HFFc6 (cell line): ENCODE measurements at places on chromosomes 12 and 14. TPM values are rescaled to one million over a fixed set of nuclear protein-coding genes. Genes with fewer than 3 reads are reported as not detected.

DNA sequence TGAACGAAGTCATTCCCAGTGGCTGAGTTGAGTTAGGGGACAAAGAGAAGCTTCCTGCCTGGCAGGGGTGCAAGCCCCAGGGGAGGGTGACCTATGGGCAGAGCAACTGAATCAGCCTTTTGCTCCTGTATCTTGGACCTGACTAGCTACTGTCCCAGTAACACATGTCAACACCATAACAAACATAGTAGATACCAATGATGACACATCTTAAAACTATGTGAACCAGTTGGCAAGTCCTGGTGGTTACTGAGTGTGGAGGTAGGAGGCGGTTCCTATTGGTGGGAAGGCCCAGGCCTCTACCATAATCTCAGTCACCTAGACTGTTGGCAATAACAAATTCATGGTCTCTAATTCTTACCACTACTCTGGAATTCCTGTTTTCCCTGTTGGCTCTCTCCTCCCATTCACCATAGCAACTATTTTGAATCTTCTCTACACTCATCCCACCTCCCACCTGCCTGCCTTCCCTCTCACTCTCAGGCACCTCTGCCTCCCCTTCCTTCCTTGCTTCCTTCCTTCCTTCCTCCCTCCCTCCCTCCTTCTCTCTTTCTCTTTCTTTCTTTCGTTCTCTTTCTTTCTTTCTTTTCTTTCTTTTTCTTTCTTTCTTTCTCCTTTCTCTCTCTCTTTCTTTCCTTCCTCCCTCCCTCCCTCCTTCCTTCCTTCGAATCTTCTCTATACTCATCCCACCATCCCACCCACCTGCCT, 8.1 kb upstream of the P2RX7 start:
- peak; percentile 98 for DNase-seq

GRCh38 chr12:3622021-3622821, 130.7 kb downstream of the CRACR2A start:
- DNase-seq = no peak

DNA sequence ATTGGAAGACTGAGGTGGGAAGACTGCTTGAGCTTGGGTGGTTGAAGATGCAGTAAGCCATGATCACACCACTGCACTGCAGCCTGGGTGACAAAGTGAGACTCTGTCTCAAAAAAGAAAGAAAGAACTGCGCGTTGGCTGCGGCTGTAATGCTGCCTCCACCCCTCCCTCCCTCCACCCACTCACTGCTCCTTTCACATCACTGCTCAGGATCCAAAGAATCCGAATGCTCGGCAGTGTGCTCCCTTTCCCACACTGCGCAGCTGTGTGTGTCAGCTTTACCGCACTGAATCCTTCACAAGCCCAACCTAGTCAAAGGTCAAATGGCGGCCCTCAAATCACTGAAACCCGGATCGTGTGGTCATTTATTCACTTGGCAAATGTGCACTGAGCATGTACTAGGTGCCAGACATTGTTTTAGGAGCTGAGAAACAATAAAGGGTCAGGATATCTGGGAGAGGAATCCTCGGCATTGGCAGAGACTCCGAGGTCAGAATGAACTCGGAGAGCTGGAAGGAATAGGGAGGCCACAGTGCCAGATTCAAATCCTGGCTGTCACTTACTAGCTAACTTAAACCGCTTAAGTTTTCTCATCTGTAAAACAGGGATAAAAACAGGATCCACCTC, 11.5 kb upstream of the TDRD9 start:
- no peak for DNase-seq

- DNase-seq = no peak
Observed at GRCh38 chr14:58805057-58805456, 167.3 kb downstream of the DACT1 start.

DNA sequence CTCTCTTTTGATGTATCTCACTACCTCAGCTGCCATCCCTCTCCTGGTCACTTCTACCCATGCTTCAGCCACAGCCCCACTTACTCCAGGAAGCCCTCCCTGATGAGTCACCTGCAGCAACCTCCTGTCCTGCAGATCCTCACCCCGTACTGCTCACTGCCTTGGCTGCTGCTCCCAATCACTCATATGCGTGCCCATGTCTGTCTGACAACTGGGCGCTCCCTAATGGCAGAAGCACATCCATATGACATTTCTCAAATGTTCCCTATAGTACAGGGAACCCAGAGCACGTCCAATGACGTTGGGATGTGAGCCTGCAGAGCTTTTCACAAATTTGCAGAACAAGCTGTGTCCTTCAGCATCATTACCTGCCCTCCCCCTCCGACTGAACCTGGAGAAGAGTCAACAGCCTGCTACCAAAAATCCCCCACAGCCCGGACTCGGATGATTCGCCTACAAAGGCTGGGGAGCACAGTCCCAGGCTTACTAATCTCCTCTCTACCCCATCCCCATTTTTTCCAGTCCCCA, 90.0 kb downstream of the SINHCAF start:
- DNase-seq = no peak

DNA sequence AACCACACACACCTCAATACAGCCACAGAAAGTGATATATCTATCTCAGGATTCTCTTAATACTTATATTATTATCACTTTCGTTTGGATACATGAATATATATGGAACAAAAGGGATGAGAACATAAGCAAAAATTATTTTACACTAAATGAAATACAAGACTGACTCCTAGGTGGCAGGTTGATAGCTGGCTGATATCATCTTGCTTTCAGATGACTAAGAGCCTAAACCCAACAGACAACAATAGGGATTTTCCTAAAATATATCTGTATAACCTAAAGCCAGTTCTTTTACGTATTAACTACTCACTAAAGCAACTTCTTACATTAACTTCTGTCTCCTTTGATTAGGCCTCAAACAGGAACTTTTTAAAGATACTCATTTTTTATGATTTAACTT, 65.1 kb downstream of the BAZ1A start:
- DNase-seq = no peak

DNA sequence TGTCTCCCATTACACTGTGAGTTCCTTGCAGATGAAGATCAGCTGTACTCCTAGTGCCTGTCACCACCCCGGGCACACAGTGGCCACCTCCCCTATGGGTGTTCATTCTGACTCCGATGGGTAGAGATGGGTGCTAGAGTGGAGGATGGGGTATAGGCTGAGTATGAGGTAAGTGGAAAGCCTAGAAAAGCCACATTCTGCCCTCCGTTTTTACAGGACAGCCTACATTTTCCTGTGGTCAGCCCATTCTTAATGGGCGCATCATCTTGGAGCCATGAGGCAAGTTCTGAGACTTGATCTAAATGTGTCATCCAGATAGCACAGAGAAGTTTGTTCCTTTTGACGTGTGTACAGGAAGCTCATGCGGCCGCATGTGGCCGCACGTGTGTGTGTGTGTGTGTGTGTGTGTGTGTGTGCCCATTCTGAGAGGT, 166.7 kb upstream of the HIF1A start:
- peak; percentile 91 for DNase-seq

- no peak for DNase-seq
Observed at GRCh38 chr12:132872073-132872855, 15.1 kb downstream of the CHFR start.

DNA sequence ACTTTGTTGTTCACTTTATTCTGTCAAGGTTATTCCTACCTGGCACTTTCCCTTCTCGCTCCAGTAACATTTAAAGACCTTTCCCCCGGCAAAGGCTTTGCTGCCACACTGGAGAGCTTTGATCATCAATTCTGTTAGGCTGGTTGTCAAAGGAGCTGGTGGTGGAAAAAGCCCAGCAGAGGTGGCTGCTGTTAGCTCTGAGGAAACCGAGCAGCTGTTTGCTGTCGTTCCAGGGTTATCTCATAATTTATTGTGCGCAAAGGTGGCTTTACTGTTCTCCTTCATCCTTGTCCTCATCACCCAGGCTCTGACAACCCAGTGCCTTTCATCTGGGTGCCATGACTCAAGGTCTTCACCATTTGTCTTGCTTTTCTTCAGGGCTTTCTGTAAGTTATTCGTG, 38.2 kb upstream of the CRADD start:
- no peak for DNase-seq

GRCh38 chr12:120873226-120873625, 30.9 kb downstream of the SPPL3 start:
- no peak for DNase-seq

DNA sequence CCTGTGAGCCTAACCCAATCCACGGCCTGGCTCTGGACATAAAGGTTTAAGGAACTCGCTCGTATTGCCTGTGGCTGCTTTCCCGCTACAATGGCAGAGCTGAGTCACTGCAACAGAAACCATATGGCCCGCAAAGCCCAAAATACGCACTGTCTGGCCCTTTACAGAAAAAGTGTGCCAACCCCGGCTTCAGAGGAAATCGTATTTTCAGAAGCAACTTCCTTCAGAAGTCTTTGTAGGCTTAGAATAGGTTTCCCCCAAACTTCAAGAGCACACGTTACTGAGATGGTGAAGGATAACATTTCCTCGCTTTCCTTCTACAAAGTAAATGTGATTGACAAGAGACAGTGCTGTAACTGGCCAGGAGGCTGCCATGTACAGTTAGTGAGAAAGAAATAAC, 34.8 kb upstream of the TESC start:
- no peak for DNase-seq

DNA sequence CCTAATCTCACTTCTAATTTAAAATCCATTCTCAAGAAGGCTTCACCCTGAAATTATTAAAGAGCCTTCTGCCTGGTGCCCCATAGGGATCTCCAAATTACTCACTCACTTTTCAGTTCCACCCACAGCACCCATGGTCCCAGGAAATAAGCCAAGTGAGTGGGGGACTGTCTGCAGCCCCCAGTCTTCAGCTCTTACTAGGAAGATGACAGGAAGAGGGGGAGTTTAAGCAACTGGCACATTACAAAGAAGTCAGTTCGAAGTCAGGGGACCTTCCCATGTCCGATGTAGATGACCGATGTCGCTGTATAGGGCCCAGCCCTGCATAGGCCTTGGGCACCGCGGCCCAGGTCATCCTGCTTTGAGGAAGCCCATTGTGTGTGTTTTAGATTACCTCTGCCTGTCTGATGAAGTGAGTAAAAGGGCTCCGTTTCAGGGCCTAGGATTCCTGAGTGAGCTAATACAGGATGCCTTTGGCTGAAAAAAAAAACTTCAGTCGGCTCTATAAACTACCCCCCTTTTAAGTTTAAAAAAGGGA, 1.9 kb downstream of the ACTN1 start:
- no peak for DNase-seq

GRCh38 chr12:123787466-123787865, 25.4 kb downstream of the DNAH10 start:
- DNase-seq = no peak

- DNase-seq = no peak
Observed at GRCh38 chr14:51464411-51464810, 187.3 kb upstream of the FRMD6 start.

GRCh38 chr12:82529101-82529500, 157.6 kb upstream of the TMTC2 start:
- DNase-seq = no peak

- no peak for DNase-seq
Observed at GRCh38 chr12:49476091-49476490, 62.7 kb upstream of the KCNH3 start.

GRCh38 chr12:11624116-11624515, 25.4 kb upstream of the ETV6 start:
- no peak for DNase-seq

GRCh38 chr14:59419303-59419702, 45.9 kb downstream of the GPR135 start:
- DNase-seq = no peak

- DNase-seq = peak; percentile 99
Observed at GRCh38 chr14:68140076-68140741, 320.6 kb downstream of the RAD51B start.

GRCh38 chr12:50934371-50934851, 17.9 kb upstream of the HIGD1C start:
- no peak for DNase-seq

DNA sequence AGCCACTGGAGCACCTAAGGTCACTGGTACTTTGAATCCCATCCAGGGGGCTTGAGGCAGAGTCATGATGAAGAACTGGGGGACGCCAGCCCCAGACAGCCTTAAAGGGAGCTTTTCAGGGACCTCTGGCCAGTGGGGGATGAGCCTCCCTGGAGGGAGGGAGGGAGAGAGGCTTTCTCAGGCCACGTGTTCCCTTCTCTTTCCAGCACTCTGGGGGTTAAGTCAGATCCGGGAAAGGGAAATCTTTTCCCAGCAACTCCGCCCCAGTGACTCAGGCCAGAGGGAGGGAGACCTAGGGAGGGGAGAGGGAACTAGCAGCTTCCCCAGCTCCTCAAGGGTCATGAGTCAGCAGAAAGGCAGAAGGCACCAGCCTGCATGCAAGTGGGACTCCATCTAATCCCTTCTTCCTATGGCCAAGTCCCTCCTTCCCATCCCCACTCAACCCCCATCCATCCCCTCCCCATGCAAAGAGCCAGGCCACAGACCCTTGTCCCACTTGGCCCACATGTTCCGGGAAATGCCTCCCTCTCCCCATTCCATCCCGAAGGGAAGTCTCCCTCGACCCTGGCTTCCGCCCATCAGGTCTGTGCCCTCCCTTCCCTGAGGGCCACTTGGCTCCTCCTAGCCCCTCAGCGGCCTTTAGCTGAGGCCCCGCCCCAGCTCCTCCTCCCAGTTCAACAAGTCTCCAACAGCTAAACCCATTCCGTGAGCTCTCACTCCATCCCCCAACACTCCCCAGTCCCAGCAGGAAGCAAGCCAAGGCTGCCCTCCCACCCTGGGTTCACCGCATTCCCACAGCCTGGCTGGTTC, 5.6 kb downstream of the TNFRSF1A start:
- DNase-seq = peak; percentile 99

GRCh38 chr12:56877195-56878009, 56.8 kb downstream of the SDR9C7 start:
- no peak for DNase-seq

- DNase-seq = no peak
Observed at GRCh38 chr12:1552171-1552570, 42.2 kb downstream of the FBXL14 start.

GRCh38 chr12:66944365-66944764, 265.5 kb upstream of the GRIP1 start:
- DNase-seq = no peak

- DNase-seq = no peak
Observed at GRCh38 chr12:48980953-48981756, 3.0 kb downstream of the WNT1 start.

DNA sequence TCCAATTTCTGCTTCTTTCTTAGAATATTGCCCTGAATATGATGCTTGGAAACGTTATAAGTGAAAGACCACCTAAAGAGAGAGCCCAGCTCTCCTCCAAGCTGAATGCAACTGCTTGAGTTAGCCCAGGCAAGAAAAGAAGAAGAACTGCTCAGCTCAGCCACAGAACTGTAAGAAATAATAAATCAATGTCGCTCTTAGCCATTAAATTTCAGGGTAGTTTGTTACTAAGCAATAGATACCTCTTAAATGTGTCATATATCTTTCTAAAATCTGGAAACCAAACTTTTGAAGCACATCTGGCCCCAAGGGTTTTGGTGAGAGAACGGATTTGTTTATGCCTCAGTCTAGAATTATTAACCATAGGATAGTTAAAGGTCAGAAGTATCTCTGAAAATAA, 50.4 kb downstream of the SLC6A15 start:
- DNase-seq = no peak

Gene FBXO34
- 11.4 to 12.4 TPM (median 11.8 TPM) in 3 replicates for total RNA-seq

Gene TROAP
- 14.3 to 36.9 TPM (median 26.8 TPM) in 3 replicates for total RNA-seq

Gene PLEKHD1
- 0.06 TPM in 1 of 2 replicates, not detected in the other for total RNA-seq

Gene DDN
- 0.18 to 0.27 TPM (median 0.22 TPM) in 3 replicates for total RNA-seq

Gene E2F7
- total RNA-seq = 6.6 to 21.2 TPM (median 11.5 TPM) in 3 replicates

Gene KLRC2
- not detected in 2 replicates for total RNA-seq

Gene SUDS3
- 22.1 to 25.3 TPM (median 23.0 TPM) in 3 replicates for total RNA-seq

Gene SYCP3
- total RNA-seq = not detected in 3 replicates

Gene SRRM4
- total RNA-seq = not detected in 3 replicates

Gene RPGRIP1
- not detected in 2 replicates for total RNA-seq

Gene ERBB3
- total RNA-seq = 1.4 to 2.4 TPM (median 1.5 TPM) in 3 replicates

Gene KIF21A
- total RNA-seq = 0.82 to 2.0 TPM (median 2.0 TPM) in 3 replicates
